ENCODE measurements at places on chromosomes 12 and 14.
A peak's percentile ranks its signal among the peaks of the same experiment; 100 is the strongest.

DNA sequence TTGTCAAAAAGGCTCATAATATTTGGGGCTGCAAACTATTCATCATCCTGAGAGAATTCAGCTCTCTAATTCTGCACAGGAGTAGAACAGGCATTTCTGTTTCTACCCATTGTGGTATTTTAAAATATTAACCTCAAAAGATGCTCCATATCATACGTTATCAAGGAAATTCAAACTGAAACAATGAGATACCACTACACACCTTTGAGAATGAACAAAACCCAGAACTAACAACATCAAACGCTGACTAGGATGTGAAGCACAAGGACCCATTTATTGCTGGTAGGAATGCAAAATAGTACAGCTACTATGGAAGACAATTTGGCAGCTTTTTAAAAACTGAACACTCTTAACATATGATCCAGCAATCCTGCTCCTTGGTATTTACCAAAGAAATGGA is 171.8 kb downstream of the DUSP6 start:
- DNase-seq, result no peak

GRCh38 chr14:49463146-49463545 is 123.0 kb downstream of the RPS29 start:
- no peak for DNase-seq

DNA sequence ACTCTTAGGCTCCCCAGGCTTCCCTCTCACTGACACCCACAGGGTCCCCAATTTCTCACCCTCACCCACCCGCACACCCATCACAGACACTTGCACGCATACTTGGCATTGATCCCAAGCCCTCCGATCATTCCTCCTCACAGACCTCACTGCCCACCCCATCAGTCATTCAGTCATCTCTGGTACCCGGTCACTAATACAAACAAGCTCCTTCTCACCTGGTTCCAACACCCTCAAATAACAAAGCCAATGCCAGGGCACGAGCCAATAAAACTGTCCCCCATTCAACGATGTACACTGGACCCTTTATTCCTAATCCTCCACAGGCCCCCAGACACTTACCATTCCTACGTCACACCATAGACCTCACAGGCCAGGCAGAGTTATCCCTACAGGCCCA is 2.3 kb downstream of the ZNF605 start:
- DNase-seq, result no peak

DNA sequence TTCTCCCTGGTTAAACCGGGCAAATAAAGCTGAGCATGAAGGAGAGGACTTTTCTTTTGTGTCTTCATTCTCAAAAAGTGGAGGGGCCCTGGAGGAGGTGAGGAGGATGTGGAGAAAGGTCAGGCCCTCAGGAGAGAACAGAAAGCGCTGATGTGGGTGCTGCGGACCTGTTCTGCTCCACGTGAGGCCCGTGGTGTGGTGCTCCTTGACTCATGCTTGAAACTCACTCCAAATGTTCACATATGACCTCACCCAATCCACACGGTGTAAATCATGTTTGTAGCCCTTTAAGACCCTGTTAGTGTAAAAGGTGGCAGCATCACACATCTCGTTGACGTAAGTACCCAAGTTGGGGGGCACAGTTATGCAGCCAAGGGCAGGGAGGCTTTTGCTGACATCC is 126.2 kb downstream of the FOXN3 start:
- no peak for DNase-seq

DNA sequence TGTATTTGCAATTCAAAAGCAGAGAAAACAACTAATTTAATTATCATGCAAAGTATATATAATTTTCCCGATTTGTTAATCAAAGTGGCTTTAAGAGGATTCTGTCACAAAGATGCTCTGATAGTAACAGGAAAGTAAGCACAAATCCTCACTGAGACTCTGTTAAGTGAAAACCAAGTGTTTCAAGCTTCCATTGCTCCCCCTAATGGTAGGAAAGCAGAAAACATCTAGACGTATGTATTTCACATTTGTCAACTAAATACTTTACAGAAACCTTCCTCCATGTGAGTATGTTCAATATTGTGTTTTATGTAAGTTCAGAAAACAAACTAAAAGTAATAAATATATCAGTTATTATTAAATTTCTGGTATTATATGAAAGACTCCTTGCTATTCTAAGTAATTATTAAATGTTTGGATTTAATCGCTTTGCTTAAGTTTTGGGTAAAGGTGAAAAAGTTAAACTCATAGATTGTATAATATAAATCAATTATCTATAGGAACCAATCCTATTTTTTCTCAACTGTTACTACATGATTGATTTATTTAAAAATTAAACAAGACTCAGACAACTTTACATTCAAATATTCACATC is 1.5 kb upstream of the NTS start:
- DNase-seq, result no peak

DNA sequence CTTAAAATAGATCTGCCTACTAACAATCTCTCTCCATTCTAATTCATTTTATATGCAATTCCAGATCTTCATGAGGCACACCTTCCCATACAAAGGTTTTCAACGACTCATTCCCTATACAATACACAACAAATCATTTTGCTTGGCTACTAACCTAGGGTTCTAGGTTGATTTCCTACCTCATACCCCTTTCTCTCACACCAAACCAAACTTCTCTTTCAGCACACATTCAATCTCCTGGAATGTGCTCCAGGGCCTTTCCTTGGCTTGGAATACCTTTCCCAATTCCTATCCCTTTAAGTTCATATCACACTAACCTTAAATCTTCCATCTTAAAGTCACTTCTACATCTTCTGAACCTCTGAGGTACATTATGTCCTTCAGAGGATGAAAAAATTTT is 38.7 kb upstream of the MTERF2 start:
- no peak for DNase-seq

GRCh38 chr12:24759155-24759554 is 189.7 kb downstream of the BCAT1 start:
- DNase-seq, result no peak

GRCh38 chr14:45426685-45427282 is 173.8 kb upstream of the MIS18BP1 start:
- no peak for DNase-seq

- DNase-seq, result no peak
These were observed 33.7 kb downstream of the MAPK1IP1L start for GRCh38 chr14:55085060-55085660.

GRCh38 chr14:76919431-76920330 is 93.5 kb downstream of the LRRC74A start:
- DNase-seq, result no peak

DNA sequence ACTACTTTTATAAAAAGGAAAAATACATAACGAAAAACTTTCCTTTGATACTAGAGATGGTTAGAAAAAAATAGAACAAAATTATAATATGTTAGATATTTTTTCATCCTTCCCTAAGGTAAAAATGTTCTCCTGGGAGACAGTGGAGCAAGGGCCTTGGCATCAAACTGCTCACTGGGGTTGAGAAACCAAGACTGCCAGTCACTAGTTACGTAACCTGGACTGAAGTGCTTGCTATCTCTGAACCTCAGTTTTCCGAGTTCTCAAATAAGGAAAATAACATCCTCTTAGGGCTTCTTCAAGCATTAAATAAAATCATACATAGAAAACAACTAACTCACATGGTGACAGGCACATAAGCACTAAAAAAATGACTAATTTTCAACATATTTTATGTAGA is 48.2 kb upstream of the FRMD6 start:
- DNase-seq, result no peak

DNA sequence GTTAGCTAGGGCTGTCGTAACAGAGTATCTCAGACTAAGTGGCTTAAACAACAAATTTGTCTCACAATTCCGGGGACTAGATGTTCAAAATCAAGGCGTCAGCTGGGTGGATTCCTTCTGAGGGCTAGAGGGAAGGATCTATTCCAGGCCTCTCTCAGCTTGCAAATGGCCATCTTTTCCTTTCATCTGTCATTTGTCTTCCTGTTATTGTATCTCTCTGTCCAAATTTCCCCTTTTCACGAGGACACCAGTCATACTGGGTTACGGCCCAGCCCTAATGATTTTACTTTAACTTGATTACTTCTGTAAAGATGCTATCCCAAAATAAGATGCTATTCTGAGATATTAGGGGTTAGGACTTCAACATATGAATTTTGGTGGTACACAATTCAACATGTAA is 119.0 kb upstream of the CPSF6 start:
- no peak for DNase-seq

- no peak for DNase-seq
These were observed 87.9 kb downstream of the USP15 start for GRCh38 chr12:62347922-62348650.

DNA sequence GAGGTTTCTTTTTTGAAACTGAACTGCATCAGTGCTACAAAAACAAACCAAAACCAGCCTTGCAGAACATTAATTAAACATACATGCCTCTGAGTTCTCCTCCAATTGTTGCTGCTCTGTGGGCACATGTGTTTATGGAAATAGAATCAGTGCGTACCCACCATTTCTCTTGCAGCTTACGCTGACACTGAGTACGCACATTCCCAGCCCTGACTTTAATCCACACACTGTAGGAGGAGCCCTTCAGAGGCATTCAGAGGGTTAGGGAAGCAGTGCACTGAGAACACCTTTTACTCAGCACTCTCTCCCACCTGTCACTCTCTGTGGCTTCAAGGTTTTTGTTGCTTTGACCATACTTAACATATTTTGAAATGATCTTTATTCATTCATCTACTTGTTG is 250.5 kb upstream of the PWP1 start:
- no peak for DNase-seq

GRCh38 chr14:75432411-75432810 is 4.6 kb downstream of the JDP2 start:
- DNase-seq, result no peak

DNA sequence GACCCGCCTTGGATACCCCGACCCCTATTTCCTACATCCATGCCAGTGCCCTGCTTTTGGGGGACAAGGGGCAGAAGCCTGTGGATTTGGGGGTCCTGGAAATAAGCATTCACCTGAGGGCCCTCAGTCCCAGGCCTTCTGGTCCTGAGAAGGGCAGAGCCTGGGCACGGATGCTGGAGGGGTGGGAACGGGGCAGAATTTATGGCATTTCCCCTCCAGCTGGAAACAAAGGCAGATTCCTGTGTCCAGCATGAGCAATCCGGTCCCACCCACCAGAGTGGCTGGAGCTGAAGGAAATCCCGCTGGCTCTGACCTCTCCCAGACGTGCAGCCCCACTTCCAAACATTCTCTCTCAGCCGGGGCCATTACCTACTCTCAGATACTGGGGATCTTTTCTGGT is 9.3 kb downstream of the ANKRD33 start:
- no peak for DNase-seq

GRCh38 chr12:12349711-12350665 is at the start of gene MANSC1:
Gene MANSC1 (minus strand): TSS chr12:12350242. CDS start chr12:12343314, 6,928 bp downstream.
- DNase-seq, result no peak

DNA sequence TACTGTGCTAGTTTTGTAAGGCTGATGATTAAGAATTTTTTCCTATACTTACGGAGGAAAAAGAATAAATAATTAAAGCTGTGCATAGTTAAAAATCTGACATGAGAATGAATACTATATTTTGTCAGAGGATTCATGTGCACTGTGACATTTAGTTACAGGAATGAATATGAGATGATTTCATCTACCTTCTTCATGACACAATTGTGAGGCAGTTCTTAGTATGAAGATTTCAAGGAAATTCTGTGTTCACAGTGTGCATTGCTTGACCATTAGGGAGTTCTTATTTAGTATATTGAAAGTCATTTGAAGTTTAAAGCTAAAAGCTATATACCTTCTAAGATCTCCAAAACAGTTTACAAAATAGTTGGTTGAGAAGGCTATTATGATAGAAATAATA is 70.1 kb downstream of the ATF7IP start:
- DNase-seq, result no peak

GRCh38 chr12:64412459-64412858 is 8.3 kb downstream of the XPOT start:
- peak; percentile 45 for DNase-seq

DNA sequence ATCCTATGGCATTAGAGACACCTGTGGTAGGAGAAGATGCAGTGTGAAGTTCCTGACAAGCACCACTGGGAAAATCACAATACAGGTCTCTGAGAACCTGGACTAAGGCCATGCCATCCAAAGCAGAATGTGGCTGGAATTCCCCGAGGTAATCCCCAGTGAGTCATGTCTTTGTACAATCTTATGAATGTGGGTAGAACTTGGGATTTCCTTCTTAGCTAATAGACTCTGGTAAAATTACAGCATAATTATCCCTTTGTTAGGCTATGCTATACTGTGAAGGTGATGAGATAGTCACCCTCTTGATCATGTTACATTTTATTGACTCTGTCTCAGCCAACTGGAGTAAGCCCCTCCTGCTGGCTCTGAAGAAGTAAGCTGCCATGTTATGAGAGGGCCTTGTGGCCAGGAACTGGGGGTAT is 224.3 kb upstream of the DCN start:
- DNase-seq, result no peak

- no peak for DNase-seq
These were observed 122.4 kb upstream of the PTPRQ start for GRCh38 chr12:80321653-80322052.

All from brain pericyte (primary cell).